ENCODE measurements at places on chromosomes 16 and 17. TPM values are rescaled to one million over a fixed set of nuclear protein-coding genes. Genes with fewer than 3 reads are reported as not detected.

The THOC6 gene
- 5.8 TPM for total RNA-seq

The INCA1 gene
- 0.31 TPM for total RNA-seq

The SLC13A5 gene
- not detected for total RNA-seq

The KCNJ2 gene
- total RNA-seq: 10.3 TPM

The NOTUM gene
- total RNA-seq: 0.31 TPM

The GLIS2 gene
- 5.1 TPM for total RNA-seq

The PPY gene
- total RNA-seq: not detected

The IGF2BP1 gene
- total RNA-seq: 1.9 TPM

The CLEC18A gene
- total RNA-seq: not detected

The SEZ6L2 gene
- total RNA-seq: 32.1 TPM

The RNF112 gene
- 31.4 TPM for total RNA-seq

The ARHGAP23 gene
- total RNA-seq: 42.9 TPM

The IRX5 gene
- 0.16 TPM for total RNA-seq

The TSPAN10 gene
- total RNA-seq: 0.16 TPM

The ZNF263 gene
- 55.4 TPM for total RNA-seq

The ZNF597 gene
- total RNA-seq: 4.4 TPM

The RHBDL1 gene
- total RNA-seq: 1.4 TPM

The TXNDC17 gene
- 13.3 TPM for total RNA-seq

The DNAI2 gene
- not detected for total RNA-seq

The KRT39 gene
- total RNA-seq: not detected

The KRT33B gene
- total RNA-seq: not detected

The OMG gene
- total RNA-seq: 9.4 TPM

The ADCY7 gene
- 8.7 TPM for total RNA-seq

The NLRC3 gene
- 0.62 TPM for total RNA-seq

The PIPOX gene
- total RNA-seq: 4.1 TPM

The EFCAB13 gene
- 16.8 TPM for total RNA-seq

The C17orf78 gene
- not detected for total RNA-seq

The PDILT gene
- total RNA-seq: not detected

The PABPN1L gene
- total RNA-seq: not detected

The MEIOC gene
- 0.47 TPM for total RNA-seq

The CCL2 gene
- 8.7 TPM for total RNA-seq

The CACNA1H gene
- 15.4 TPM for total RNA-seq

The SLC16A3 gene
- total RNA-seq: 4.2 TPM

The MYH11 gene
- under 0.01 TPM for total RNA-seq

The SERPINF2 gene
- 0.16 TPM for total RNA-seq

The NEUROD2 gene
- 70.3 TPM for total RNA-seq

The LRRC46 gene
- total RNA-seq: not detected

The KRT31 gene
- total RNA-seq: 0.47 TPM

The ADGRG3 gene
- 0.16 TPM for total RNA-seq

The SARM1 gene
- total RNA-seq: 17.8 TPM

The TTC19 gene
- 36.8 TPM for total RNA-seq

The HNF1B gene
- not detected for total RNA-seq

The ABCC6 gene
- total RNA-seq: 0.16 TPM

The P2RX1 gene
- total RNA-seq: not detected

The SP2 gene
- 0.31 TPM for total RNA-seq

The CFAP97D1 gene
- total RNA-seq: not detected

The P3H4 gene
- 10.3 TPM for total RNA-seq

The SYT17 gene
- total RNA-seq: 6.2 TPM

The PRSS22 gene
- total RNA-seq: not detected

Measured in occipital lobe (tissue), 3 donors.